ENCODE measurements at places on chromosomes 16 and 17. TPM values are rescaled to one million over a fixed set of nuclear protein-coding genes. Genes with fewer than 3 reads are reported as not detected.

DNA sequence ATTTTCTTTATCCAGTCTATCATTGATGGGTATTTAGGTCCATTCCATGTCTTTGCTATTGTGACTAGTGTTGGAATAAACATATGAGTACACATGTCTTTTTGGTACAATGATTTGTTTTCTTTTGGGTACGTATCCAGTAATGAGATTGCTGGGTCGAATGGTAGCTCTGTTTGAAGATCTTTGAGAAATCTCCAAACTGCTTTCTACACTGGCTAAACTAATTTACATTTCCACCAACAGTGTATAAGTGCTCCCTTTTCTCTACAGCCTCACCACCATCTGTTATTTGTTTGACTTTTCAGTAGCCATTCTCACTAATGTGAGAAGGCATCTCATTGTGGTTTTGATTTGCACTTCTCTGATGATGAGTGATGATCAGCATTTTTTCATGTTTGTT lies 103.7 kb downstream of the GOSR1 start:
- H3K27me3 ChIP-seq: no peaks in the 10 kb centered on the region
- DNase-seq: no peak
- H3K4me3 ChIP-seq: no peak overlapping the region
- no peak overlapping the region for H3K27ac ChIP-seq
- no peaks in the 10 kb centered on the region for H3K4me1 ChIP-seq

- no peak overlapping the region for H3K4me3 ChIP-seq
- no peak for DNase-seq
- H3K36me3 ChIP-seq: no peaks in the 10 kb centered on the region
- no peak overlapping the region for H3K27ac ChIP-seq
These were observed 80.3 kb downstream of the TRIM37 start for GRCh38 chr17:59026176-59026939.

DNA sequence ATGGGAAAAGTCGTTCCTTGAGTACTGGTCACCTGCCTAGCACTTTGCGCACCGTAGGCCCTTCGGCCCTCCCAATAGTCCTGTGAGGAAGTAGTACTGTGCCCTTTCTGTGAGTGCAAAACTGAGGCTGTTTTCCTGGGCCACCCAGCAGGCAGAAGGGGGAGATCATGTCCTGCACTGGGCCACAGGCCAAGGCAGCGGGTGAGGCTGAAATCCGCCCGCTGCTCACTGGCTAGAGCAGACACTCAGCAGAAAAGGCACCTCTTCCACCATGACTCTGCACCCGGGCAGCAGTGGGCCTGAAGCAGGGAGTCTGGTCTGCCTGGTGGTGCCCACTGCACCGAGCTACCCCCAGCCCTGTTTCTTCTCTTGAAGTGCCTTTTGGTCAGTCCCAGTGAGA lies 20.2 kb downstream of the METTL22 start:
- no peak overlapping the region for H3K4me3 ChIP-seq
- H3K36me3 ChIP-seq: peaks cover 71% of the 10 kb centered on the region
- no peaks in the 10 kb centered on the region for H3K4me1 ChIP-seq
- H3K27ac ChIP-seq: no peak overlapping the region
- DNase-seq: no peak

The STAC2 gene
- 14.3 TPM for total RNA-seq

The TNP2 gene
- not detected for total RNA-seq

DNA sequence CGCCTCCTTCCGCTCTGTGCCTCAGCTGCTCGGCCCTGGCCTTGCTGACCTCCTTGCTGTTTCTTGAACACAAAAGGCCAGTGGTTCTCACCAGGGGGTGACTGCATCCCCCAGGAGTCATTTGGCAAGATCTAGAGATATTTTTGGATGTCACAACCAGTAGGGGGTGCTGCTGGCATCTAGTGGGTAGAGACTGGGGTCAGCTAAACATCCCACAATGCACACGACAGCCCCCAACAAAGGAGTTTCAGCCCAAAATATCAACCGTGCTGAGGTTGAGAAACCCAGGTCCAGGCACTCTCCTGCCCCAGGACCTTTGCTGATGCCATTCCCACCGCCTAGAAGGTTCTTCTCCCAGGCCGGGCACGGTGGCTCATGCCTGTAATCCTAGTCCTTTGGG lies 39.7 kb downstream of the ABCC6 start:
- H3K27ac ChIP-seq: no peak overlapping the region
- no peak overlapping the region for H3K4me3 ChIP-seq
- no peak for DNase-seq
- no peaks in the 10 kb centered on the region for H3K27me3 ChIP-seq
- H3K36me3 ChIP-seq: no peaks in the 10 kb centered on the region
- H3K4me1 ChIP-seq: no peaks in the 10 kb centered on the region

The TBX4 gene
- not detected for total RNA-seq

GRCh38 chr16:56463153-56463552 lies 11.8 kb downstream of the OGFOD1 start:
- H3K4me3 ChIP-seq: no peak overlapping the region
- DNase-seq: no peak
- no peaks in the 10 kb centered on the region for H3K4me1 ChIP-seq
- peaks cover 37% of the 10 kb centered on the region for H3K36me3 ChIP-seq
- H3K27ac ChIP-seq: no peak overlapping the region

DNA sequence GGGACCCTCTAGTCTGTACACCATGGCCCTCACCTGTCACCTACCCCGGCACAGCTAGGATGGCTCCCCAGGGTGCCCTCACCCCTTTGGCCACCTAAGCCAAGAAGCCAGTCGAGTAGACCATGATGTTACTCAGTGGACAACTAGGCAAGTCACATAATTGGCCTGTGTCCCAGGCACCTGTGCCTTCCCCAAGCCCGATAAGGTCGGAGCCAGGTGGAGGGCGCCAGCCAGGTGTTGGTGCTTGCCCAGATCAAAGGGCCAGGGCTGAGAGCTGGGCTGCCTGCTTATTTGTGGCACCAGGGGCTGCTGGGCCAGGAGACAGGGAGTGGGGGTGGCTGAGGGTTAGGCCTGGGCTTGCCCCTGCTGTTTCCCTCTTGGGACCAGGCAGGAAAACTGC lies 16.8 kb downstream of the SPNS2 start:
- no peak for DNase-seq
- no peak overlapping the region for H3K27ac ChIP-seq
- H3K4me1 ChIP-seq: no peaks in the 10 kb centered on the region
- H3K27me3 ChIP-seq: no peaks in the 10 kb centered on the region
- H3K4me3 ChIP-seq: no peak overlapping the region
- no peaks in the 10 kb centered on the region for H3K36me3 ChIP-seq

DNA sequence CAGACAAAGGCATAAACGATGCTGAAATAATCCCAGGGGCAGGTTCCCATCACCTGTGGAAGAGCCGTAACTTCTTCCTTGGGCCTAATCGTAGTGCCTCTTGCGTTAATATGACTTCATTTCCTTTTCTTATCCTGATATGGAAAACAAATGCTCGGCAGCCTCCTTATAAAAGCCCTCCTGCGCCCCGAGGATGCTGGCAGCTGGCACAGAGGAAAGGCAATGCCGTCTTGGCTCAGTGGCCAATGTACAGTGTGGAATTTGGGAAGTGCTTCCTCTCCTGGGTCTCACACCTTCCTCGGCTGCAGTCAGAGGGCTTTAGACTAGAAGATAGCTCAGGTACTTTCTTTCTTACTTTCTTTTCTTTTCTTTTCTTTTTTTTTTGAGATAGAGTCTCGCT lies 3.4 kb downstream of the SCN4A start:
- H3K27ac ChIP-seq: no peak overlapping the region
- no peak overlapping the region for H3K4me3 ChIP-seq
- no peaks in the 10 kb centered on the region for H3K4me1 ChIP-seq
- DNase-seq: no peak
